Upper lobe of left lung (tissue), 6 donors: ENCODE measurements at places on chromosomes 5 and 9. TPM values are rescaled to one million over a fixed set of nuclear protein-coding genes. Genes with fewer than 3 reads are reported as not detected.

The PCDHGA11 gene
- 2.3 TPM for total RNA-seq

The DMRT3 gene
- 0.49 TPM for total RNA-seq

The ATG10 gene
- 1.00 TPM for total RNA-seq

The COL27A1 gene
- 4.0 TPM for total RNA-seq

The CERT1 gene
- total RNA-seq: 72.3 TPM

- no peaks in the 10 kb centered on the region for H3K36me3 ChIP-seq
- H3K4me3 ChIP-seq: no peak overlapping the region
- no peaks in the 10 kb centered on the region for H3K27me3 ChIP-seq
These were observed 5.2 kb downstream of the VAV2 start for GRCh38 chr9:133986774-133987445.

DNA sequence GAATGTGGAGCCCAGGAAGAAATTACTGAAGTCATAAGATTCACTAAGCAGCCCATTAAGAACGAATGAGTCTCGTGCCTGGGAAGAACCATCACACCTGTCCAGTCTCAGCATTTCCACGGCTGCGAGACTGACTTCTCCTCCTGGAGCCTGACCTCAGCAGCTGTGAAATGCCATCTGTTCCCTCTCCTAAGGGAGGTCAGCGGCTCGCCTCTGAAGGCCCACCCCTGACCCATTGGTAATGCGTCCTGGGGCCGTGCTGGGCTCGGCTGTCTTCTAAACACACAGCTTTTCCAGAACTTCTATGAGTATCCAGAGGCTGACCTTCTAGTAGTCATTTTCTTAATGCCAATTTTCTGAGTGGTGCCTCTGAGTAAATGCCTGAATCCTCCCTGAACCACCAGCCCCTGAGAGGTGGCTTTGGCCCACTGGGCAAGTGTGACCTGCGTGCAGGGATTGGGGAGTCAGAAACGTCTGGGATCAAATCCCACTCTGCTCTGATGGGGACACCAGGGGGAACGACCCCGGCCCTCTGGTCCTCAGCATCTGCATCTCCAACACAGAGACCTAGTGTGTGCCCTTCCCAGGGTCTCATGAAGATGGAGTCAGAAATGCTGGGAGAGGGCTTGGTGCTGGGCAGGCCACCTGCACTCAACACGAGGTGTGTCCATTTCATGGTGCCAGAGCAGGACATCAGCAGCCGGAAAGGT, 5.7 kb downstream of the SLC6A3 start:
- H3K4me1 ChIP-seq: peaks cover 4% of the 10 kb centered on the region
- H3K36me3 ChIP-seq: no peaks in the 10 kb centered on the region
- H3K4me3 ChIP-seq: no peak overlapping the region
- H3K27me3 ChIP-seq: peaks cover 22% of the 10 kb centered on the region
- no peak overlapping the region for H3K27ac ChIP-seq

- no peak overlapping the region for H3K4me3 ChIP-seq
- no peak overlapping the region for H3K27ac ChIP-seq
- no peaks in the 10 kb centered on the region for H3K27me3 ChIP-seq
- H3K36me3 ChIP-seq: no peaks in the 10 kb centered on the region
- no peaks in the 10 kb centered on the region for H3K4me1 ChIP-seq
These were observed 213.4 kb downstream of the ATPSCKMT start for GRCh38 chr5:10036136-10036815.

DNA sequence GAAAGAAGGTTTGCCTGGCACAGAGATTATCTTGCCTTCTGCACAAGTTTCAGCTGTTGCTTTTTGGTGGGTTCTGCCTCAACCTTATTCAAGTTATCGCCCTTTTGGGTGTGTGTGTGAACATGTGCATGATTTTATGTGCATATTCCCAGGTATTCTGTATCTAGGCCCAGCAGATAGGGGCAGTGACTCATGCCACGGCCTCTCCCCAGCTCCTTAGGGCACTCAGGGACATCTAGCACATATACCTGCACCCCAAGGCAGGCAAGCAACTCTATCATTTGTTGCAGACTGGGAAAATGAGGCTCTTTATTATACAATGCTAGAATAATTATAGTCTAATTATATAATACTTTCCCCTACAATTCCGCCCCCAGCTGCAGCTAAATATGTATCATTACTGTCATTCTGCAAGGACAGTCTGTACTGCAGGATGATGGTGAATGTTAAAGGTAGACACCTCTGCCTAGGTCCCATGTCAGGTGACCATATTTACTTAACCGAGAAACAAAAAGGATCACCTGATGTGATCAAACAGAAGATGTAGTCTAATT, 128.9 kb downstream of the PDE8B start:
- DNase-seq: no peak
- no peaks in the 10 kb centered on the region for H3K27me3 ChIP-seq
- H3K4me1 ChIP-seq: no peaks in the 10 kb centered on the region
- no peak overlapping the region for H3K4me3 ChIP-seq

DNA sequence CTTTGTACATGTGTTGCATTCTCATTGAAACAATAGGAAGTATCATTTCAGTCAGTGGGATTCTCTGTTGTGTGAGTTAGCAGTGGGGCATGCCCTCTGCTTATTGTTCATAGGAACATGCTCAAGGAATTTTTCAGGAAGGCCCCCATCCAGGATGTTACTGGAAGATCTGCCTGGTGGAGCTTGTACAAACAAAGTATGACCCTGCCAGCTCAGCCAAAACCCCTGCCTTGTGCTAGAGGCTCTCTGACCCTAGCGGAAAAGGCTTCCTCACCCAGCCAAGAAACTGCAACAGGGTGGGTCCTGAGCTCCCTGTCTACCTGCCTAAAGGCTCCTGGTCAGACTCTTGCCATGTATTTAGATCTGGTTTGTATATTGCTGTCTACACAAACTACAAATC, 43.2 kb downstream of the MRRF start:
- peak overlapping the region; percentile 53 for H3K27ac ChIP-seq
- peak; percentile 28 for DNase-seq
- peaks cover 7% of the 10 kb centered on the region for H3K4me1 ChIP-seq
- no peak overlapping the region for H3K4me3 ChIP-seq
- H3K27me3 ChIP-seq: no peaks in the 10 kb centered on the region
- no peaks in the 10 kb centered on the region for H3K36me3 ChIP-seq

- no peaks in the 10 kb centered on the region for H3K27me3 ChIP-seq
- H3K4me1 ChIP-seq: peaks cover 7% of the 10 kb centered on the region
- H3K27ac ChIP-seq: no peak overlapping the region
These were observed 247.1 kb downstream of the SYK start for GRCh38 chr9:91048749-91049148.

GRCh38 chr5:133962131-133962530, 6.3 kb downstream of the C5orf15 start:
- no peak for DNase-seq
- peaks cover 14% of the 10 kb centered on the region for H3K36me3 ChIP-seq
- peaks cover 6% of the 10 kb centered on the region for H3K4me1 ChIP-seq

DNA sequence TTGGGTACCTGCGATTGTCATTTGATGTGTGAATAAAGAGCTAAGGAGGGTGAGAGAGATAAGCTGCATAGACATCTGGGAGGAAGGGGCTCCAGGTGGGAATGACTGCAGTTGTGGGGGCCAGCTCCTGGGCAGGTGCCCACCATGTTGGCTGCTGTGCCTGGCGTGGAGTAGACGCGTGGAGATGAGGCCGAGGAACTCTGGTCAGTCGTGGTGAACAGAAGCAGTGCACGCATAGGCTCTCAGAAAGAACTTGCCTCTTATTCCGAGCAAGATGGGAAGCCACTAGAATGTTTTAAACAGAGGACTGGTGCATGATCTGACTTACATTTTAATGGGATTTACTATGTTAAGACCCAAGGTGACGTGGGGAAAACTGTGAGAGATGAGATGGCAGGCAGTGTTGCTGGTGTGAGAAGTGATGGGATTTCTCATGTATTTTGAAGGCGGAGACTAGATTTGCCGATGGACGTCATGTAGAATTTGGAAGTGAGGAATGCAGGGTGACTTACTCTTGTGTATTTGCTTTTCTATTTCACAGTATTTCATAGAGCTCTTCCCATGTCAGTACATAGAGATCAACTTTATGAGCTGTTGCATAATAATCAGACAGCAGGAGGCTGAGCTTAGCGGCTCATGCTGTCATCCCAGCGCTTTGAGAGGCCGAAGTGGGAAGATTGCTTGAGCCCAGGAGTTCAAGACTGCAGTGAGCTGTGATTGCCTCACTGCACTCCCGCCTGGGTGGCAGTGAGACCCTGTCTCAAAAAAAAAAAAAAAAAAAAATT, 71.1 kb downstream of the EHMT1 start:
- no peak for DNase-seq
- no peaks in the 10 kb centered on the region for H3K27me3 ChIP-seq
- no peak overlapping the region for H3K4me3 ChIP-seq
- H3K36me3 ChIP-seq: no peaks in the 10 kb centered on the region
- peaks cover 62% of the 10 kb centered on the region for H3K4me1 ChIP-seq
- no peak overlapping the region for H3K27ac ChIP-seq

DNA sequence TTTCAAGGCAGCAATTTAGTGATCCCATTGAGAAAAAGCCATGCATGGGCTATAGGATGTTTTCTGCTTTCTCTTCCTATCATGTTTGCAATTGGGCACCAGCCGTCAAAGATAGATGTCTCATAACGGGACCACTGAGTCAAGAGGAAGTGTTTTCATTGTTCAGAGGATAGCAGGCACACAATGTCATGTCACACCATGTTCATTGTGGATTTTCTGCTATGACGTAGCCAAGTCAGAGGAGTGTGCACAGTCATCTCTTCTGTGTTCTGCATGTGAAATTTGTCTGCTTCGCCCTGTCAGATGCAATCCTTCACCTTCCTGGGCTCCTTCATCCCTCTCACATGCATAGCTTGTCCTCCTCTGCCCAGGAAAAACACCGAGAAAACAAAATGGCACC, 106.0 kb downstream of the CD180 start:
- H3K4me1 ChIP-seq: peaks cover 19% of the 10 kb centered on the region
- no peak overlapping the region for H3K27ac ChIP-seq
- no peaks in the 10 kb centered on the region for H3K27me3 ChIP-seq
- DNase-seq: no peak
- peaks cover 11% of the 10 kb centered on the region for H3K36me3 ChIP-seq

- no peak for DNase-seq
- H3K27ac ChIP-seq: no peak overlapping the region
- H3K4me1 ChIP-seq: no peaks in the 10 kb centered on the region
- no peak overlapping the region for H3K4me3 ChIP-seq
- no peaks in the 10 kb centered on the region for H3K36me3 ChIP-seq
These were observed 20.6 kb upstream of the OMD start for GRCh38 chr9:92444841-92445240.

DNA sequence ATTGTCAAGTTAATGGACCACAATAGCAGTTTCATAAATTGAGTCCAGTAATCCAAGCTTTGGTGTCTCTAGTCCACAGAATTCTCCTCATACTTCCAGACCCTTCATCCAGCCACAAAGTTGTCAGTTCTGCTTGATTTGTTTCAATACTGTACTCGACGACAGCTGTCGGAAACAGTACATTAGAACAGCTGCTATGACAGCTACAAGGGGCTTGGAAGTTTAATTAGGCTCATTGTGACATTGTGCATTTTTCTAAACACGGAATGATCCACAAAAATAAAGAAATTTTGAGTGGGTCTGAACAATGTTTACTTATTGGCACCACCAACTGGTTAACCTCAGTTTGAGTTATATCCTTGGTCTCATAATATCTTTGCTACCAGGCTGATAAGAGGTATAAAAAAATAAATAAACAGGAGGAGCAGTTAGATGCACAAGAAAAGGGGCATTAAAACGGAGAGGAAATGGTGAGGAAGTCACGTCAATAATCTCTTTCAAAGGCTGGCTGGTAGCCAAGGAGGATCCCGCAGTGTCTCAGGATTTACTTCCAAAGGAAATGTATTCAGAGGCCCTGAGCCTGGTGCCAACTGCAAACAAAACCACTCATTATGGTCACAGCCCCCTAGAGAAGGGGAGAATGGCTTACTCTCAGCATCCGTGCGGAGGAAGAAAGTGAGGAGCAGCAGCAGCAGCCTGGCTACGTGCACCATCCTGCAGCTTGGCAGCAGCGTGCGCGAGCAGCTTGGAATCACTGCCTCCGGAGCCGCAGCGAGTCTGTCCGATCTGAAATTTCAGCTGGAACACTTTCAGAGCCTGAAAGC, 933.8 kb upstream of the DMAC1 start:
- no peaks in the 10 kb centered on the region for H3K4me1 ChIP-seq
- H3K36me3 ChIP-seq: no peaks in the 10 kb centered on the region
- H3K27me3 ChIP-seq: no peaks in the 10 kb centered on the region
- H3K4me3 ChIP-seq: peak overlapping the region; percentile 27
- H3K27ac ChIP-seq: no peak overlapping the region

GRCh38 chr9:114431770-114432169, 44.0 kb upstream of the AKNA start:
- no peak for DNase-seq
- H3K36me3 ChIP-seq: no peaks in the 10 kb centered on the region
- H3K4me1 ChIP-seq: no peaks in the 10 kb centered on the region

DNA sequence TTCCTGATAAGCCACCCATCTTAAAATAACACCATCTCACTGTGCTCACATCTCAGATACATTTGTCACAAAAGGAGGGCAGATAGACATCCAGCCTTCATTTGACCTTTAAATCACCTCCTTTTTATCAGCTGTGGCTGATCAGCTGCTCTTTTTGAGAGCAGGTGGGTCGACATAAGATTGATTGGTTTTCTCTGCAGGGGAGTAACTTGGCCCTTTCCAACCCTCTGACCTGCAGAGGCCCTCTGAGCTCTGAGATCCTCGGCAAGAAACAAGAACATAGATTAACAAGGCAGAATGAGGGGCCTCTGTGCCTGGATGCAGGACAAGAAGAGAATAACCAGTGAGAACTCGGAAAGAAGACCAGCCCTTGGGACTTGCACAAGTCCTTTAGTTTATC, 33.5 kb upstream of the GLRA1 start:
- H3K36me3 ChIP-seq: no peaks in the 10 kb centered on the region
- no peak for DNase-seq
- H3K27me3 ChIP-seq: no peaks in the 10 kb centered on the region
- no peak overlapping the region for H3K27ac ChIP-seq

- no peaks in the 10 kb centered on the region for H3K4me1 ChIP-seq
- H3K27me3 ChIP-seq: no peaks in the 10 kb centered on the region
- H3K4me3 ChIP-seq: no peak overlapping the region
- DNase-seq: no peak
- H3K27ac ChIP-seq: no peak overlapping the region
These were observed 30.9 kb downstream of the NR4A3 start for GRCh38 chr9:99852617-99853016.

DNA sequence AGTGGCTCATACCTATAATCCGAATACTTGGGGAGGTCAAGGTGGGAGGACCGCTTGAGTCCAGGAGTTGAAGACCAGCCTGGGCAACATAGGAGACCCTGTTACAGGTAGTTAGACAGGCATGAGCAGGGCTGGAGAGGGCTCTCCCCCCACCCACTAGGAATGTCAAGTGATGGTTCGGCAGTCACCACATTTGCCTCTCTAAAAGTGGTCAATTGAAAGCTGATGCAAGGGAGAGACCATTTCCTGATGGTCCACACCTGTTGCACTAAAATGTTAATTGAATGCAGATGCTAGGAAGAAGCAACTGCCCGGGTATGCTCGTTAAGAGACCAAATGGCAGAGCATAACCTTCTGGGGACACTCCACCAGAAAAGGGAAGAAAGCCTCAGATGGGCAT, 82.7 kb downstream of the SFXN1 start:
- H3K27me3 ChIP-seq: no peaks in the 10 kb centered on the region
- H3K36me3 ChIP-seq: no peaks in the 10 kb centered on the region
- no peaks in the 10 kb centered on the region for H3K4me1 ChIP-seq
- no peak for DNase-seq
